ENCODE measurements at places on chromosomes 4 and X.

- no peak for DNase-seq
These were observed 61.2 kb upstream of the HOPX start for GRCh38 chr4:56742080-56742871.

- no peak for DNase-seq
These were observed 37.8 kb upstream of the FUNDC1 start for GRCh38 chrX:44580466-44580865.

- DNase-seq, result no peak
These were observed at the start of gene FGF2 for GRCh38 chr4:122826553-122827257. TSS of gene FGF2 (plus strand) at chr4:122826831. CDS start at chr4:122827175, 344 bp downstream.

DNA sequence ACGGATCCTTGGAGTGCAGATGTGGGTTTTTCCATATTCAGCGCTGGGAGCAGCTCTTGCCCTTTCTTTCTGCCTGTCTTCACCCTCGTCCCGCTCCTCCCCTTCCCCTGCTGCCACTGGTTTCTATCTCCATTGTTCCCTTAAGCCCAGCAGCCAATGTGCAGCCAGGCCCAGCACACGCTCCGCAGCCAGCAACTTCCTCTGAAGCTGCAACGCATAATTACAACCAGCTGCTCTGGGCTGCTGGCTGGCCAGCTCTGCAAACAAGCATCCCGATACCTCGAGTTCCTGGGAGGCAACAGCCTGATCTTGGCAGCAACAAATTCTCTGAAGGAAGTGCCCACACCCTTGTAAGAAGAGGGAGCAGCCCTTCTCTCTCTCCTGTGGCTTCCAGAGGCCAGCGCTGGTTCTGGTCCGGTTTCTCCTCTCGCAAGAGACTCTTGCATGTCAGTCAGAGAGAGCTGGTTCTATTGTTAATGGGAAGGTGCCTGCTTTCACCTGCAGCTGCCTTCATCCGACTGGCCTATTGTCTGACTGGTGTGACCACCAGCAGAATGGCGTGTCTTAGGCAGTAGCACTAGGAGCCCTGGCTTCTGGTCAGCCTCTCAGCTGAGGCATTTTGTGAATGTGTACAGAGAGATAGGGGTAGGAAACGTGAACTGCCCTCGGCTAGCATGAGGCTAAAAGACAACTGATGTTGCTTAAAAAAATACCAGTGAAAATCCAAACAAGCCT lies 83.8 kb upstream of the MAML3 start:
- DNase-seq, result no peak

DNA sequence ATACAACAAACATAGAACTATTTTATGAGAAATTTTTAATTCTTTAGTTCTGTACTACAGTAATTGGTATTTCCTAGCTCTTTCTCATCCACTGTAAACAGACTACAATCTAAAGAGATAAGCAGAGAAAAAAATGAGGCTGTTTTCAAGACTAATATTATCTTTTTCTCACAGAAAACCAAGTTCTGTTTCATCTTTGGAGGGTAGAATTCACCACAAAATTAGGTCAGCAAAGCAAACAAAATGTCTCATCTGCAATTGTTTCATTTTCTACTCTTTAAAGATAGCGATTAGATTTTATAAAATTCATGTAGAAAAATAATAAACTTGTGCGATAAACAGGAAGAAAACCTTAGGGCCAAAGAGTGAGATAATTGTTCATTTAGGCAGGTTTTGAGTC lies 10.8 kb downstream of the APOO start:
- DNase-seq, result no peak

- DNase-seq, result no peak
These were observed 125.7 kb downstream of the ZC4H2 start for GRCh38 chrX:64850371-64851082.

DNA sequence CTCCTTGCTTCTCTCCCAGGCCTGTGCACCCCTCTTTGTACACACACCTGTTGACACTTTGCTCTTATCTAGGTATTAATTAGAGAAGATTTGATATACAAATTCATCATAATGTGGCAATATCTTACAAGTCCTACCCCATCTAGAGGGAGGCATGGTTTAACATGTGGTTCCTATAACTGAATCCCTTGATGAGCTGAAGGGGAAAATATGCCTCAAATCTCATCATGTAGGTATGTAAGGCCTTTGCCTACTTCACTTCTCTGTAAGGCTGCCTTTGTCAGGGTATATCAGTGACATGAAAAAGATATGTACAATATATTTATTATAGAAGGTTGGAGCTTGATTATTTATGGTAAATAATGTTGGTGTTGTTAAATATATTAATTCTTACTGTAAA lies 31.9 kb downstream of the HTR2C start:
- DNase-seq, result no peak

GRCh38 chr4:1652088-1652487 lies 32.0 kb downstream of the FAM53A start:
- no peak for DNase-seq

DNA sequence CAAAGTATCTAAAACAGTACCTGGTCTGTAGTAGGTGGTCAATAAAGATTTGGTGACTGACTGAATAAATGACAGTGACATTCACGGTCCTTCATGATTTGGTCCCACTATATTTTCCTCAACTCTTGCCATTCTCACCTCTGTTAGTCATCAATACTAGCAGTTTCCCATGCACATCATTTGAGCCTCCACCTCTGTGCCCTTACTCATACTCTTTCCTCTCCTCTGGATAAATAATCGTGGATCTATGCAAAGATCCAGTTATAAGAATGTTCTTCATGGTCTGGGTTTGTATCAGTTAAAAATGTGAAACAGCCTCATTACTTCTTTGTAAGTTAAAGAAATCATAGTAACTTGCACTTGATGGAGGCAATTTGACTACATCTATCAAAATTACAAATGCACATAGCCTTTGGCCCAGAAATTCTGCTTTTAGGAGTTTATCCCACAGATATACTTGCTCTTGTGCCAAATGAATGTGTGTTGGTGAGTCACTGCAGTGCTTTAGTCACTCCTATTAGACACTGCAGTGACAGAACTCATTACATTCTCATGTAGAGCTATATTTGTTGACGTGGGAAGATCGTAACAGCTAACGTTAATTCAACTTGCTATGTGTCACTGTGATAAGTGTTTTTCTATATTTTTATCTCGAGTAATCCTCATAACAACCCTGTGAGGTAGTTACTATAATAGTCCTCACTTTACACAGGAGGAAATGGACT lies 121.9 kb upstream of the SMIM10 start:
- no peak for DNase-seq

GRCh38 chr4:71474731-71475130 lies 135.9 kb downstream of the SLC4A4 start:
- no peak for DNase-seq

- DNase-seq, result no peak
These were observed 106.4 kb upstream of the NDST4 start for GRCh38 chr4:115219862-115220261.

GRCh38 chr4:48173056-48173991 lies 39.3 kb upstream of the TXK start:
- DNase-seq, result no peak

DNA sequence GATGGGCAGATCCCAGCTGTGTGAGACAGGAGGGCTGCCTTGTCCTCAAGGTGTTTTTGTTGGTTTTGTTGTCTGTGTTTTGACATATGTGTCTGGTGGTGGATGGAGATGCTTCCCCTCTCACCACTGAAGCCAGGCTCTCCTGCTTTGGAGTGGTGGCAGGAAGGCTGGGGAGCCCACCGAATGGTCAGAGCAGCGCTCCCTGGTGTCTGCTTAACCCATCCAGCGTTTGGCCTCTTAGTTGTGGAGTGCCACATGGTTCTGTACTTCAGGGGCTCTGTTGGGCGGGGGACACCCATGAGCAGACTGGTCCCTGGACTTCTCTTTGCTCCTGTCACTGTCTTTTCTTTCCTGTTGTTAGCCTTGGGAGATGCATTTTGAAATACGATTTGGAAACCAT lies 51.9 kb downstream of the DLG3 start:
- no peak for DNase-seq

DNA sequence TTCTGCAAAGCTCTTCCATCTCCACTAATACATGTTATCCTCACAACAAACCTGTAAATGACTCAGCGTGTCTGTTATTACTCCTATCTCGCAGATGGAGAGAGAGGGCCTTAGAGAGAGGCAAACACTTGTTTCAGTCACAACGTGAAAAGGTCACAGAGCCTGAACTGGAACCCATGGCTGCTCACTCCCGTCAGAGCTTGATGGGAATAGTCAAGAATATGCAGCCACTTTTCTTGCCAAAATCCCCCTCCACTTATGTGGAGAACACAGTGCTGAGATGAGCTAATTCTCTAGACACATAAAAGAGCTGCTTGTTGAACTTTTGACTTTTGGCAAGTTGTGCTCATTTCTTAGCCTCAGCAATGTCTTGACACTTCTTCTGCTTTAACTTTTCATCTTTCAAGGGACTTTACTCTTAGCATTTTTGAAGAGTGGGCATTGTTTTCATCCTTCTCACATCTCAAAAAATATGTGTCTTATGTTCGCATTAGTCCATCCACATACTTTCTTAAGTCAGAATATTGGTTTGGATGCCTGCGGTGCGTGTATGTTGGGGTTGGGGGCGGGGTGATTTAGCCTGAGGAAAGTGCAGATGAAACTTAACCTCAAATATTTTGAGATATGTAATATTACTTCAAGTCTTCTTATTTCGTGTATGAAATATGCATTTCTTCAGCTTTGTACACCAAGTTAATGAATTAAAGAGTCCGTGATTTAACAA lies 69.2 kb downstream of the SYNPO2 start:
- DNase-seq, result no peak

GRCh38 chr4:184939978-184940377 lies 78.3 kb upstream of the HELT start:
- DNase-seq, result no peak

- DNase-seq, result no peak
These were observed 13.7 kb downstream of the SCD5 start for GRCh38 chr4:82784681-82785610.

DNA sequence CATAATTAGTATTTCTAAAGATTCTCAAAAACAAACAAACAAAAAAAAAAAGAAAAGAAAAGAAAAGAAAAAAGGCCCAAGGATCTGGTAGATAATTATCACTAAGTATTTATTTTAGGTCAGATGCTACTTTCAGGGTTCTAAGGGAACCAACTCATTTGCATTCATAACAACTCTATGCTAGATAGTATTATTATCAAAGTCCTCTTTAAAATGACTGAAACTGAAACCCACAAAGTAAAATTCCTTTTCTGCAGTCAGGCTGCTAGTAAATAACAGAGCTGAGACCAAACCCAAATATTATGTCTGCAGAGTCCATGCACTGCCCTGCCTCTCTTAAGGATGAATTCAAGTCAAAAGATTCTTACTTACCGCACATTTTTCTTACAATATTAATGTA lies 38.3 kb upstream of the MAPK10 start:
- DNase-seq, result no peak

DNA sequence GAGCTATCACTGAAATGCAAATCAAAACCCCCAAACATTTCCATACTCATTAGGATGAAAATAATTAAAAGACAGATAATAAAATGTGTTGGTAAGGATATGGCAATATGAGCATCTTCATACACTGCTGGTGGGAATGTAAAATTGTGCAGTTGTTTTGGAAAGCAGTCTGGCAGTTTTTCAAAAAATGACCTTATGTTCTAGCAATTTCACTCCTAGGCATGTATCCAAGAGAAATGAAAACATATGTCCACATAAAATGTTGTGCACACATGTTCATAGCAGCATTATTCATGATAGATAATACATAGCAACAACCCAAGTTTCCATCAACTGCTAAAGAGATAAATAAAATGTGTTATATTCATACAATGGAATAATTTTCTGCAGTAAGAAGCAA lies 14.8 kb upstream of the GPRASP2 start:
- no peak for DNase-seq

DNA sequence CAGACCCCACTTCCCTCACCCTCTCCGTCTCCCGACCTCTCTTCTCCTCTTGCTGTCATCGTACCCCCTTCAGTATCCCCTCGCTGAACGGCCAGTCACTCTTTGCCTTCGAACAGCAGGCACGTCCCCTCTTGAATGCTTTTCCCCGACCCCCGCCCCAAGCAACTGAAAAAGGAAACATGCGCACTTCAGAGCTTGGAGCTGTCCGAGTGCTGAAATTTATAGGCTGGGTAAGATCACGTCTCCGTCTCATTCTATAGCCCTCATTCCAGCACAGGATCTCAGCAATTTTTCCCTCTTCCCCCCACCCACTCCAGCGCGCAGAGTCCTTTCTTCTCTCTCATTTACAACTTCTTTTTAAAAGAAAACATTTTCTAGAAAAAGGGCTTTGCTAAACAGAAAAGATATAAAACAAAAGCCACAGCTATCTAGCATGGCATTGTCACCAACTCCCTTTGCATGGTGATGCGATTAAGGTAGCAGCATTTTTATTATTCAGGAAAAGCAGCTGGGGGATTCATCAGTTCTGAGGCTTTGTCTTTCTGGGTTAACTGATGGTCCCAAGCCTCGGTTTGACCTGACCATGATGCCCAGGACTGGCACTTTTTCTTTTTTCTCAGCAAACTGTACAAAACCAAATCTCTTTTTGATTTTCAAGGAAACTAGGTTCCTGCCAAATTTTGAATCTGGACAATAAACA lies at the start of gene GLRA2:
GLRA2 (plus strand) TSS at position 247 of the 700 bp plus-strand sequence. CDS start 522 bp downstream, outside the sequence.
- no peak for DNase-seq

DNA sequence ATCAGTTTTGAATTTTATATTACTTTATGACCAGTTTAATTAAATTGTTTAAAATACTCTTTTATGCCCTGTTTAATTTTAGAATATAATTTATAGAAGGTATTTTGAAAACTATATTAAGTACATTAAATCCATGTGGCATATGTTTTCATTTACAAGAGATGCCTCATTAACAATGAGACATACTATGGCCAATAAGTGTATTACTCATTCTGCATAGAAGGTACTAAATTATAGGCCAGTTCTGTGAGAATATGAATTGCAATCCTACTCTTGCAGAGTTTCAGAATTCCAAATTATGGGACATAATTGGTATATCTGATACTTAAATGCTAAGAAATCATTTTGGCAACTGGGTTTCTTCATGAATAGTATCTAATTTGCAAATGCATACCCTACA lies 951.1 kb downstream of the FAT4 start:
- DNase-seq, result no peak

GRCh38 chr4:43754566-43754965 lies 694.0 kb downstream of the KCTD8 start:
- DNase-seq, result no peak

- no peak for DNase-seq
These were observed 78.7 kb upstream of the ZNF518B start for GRCh38 chr4:10535912-10536311.

DNA sequence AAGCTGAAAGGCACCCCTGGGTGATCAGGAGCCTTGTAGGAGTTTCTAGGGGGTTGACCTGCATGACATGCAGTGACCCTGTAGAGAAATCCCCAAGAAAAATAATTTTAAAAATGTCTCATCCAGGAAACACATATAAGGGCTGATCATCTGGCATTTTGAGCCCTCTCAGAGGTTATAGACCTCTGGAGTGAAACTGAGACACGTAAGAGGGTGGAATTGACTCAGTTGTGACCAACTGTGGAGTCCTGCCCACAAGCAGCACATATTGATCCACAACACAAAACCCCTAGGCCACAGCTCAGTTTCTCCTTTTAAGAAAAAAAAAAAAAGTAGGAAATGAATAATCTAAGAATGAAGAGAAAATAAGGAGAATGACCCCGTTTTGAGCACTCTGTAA lies 32.5 kb upstream of the MTMR8 start:
- DNase-seq, result no peak
